ENCODE measurements at places on chromosomes 4 and X.
A peak's percentile ranks its signal among the peaks of the same experiment; 100 is the strongest.

DNA sequence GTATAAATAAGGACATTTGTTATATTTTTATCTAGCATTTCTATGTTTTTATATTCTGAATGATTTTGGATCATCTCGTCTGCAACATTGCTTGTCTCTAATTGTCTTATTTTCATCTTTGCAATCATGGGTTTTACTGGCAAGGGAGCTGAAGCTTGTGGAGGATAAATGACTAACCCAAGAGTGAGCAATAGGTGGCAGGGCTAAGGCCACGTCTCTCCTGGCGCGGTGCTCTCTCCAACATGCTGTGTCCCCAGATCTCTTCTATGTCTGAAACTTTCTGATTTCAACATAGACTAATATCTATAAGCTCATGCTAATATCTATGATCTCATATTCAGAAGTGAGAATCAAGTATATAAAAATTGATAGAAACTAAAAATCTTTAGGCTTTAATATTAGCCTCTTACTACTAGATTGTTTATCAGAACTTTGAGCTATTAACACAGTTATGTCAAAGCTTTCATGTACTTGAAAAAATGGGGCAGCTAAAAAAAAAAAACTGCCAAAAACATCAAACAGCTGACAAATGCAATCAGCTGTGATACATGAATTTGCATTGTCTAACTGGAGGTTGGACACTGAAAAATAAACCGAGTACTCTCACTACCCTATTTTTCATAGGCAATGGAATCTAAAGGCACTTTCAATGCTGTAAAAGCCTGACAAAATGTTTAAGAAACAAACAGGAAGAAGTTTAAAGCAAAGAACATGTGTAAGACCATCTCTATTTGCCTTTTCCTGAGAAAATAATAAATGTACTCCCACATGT is 169.2 kb downstream of the TMA16 start:
- DNase-seq, result no peak

GRCh38 chr4:98113012-98113411 is 30.3 kb downstream of the STPG2 start:
- peak; percentile 2 for DNase-seq

GRCh38 chr4:14151101-14151500 is 523.6 kb upstream of the BOD1L1 start:
- DNase-seq, result no peak

- DNase-seq, result no peak
Measured at GRCh38 chrX:68431836-68432235, 1.5 kb downstream of the OPHN1 start.

DNA sequence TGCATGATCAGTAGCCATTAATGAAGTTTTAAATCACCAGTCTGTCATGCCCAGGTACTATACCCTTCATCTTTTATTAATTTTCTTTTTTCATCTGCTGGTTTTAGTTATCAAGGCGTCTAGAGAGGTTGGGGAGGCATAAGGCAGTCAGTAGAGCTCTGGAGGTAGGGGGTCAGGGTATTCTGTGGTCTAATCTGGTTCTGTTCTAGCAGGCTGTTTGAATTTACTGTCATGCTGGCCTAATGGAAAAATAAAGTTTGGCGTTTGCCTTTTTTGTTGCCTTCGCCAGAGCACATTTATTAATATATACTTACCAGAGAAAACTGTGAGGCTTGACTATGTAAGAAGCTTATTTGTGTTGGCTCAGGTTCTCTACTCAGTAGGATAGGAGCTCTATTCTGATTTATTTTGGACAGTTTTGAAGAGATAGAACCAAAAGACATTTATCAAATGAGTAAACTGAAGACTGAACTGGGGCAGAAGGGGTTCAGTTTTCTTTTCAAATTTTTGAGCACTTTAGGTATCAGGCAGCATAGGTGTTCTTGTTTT is 46.9 kb downstream of the TMEM131L start:
- DNase-seq, result no peak

- DNase-seq, result peak; percentile 93
Measured at GRCh38 chrX:134236626-134237614, at the start of gene CCDC160. CCDC160 (plus strand) TSS chrX:134237182; CDS start chrX:134244801, 7,619 bp downstream.

GRCh38 chrX:13076176-13076961 is 31.9 kb upstream of the FAM9C start:
- DNase-seq, result no peak

- no peak for DNase-seq
Measured at GRCh38 chr4:186684889-186685309, 38.8 kb downstream of the FAT1 start.

DNA sequence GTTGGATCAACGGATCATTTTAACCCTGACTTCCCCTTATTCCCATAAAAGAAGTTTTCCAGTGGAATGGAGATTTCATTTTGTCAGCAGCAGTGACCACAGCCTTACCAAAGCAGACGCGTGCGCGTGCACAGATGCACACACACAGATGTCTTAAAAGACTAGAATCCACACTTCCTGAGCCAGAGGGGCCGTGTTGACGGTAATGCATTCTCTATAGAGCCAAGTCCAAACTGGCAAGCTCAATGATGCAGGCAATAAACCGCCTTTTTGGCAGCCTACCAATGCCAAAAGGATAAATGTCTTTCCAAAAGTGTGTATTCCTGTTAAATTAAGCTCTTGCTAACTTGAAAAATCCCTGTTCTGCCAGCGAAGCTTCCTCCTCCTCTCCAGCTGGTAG is 18.8 kb upstream of the CLDN34 start:
- DNase-seq, result no peak

DNA sequence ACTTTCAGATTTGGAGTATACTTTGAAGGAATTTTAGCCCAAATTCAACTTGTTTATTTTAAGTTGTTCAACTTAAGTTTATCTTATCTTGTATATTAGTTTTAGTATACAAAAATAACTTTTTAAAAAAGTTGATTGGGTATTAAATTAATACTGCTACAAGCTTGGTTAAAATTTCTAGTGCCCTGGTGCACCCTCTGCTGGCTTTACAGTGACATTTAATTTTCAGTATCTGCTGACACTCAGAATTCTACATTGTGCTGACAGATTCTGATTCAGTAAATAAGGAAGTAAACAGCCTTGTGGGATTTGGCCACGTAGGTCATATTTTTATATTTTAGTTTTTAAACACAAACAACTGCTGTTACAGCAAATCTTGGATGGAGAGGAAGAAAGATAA is 2.9 kb downstream of the EDA start:
- DNase-seq, result no peak

- DNase-seq, result no peak
Measured at GRCh38 chr4:145907812-145908211, 30.8 kb downstream of the ZNF827 start.

- no peak for DNase-seq
Measured at GRCh38 chrX:153706799-153707198, 17.4 kb downstream of the BCAP31 start.

GRCh38 chr4:15989424-15989823 is 26.4 kb upstream of the FGFBP2 start:
- no peak for DNase-seq

DNA sequence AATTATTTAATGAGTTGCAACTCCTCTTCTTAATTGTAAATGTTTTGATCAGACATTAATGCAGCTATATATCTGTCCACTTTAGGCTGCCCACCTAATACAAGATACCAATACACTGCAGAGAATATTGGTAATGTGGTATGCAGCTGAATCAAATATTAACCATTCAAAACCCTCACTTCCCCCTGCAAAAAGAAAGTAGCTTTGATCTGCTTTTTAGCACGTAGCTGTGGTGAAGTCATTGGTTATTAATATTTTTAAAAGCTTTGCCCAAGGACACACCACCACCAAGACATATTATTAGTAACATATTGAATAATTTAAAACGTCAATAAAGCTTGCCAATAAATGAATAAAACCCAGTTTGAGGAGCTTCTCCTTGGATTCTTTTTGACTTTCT is 28.6 kb upstream of the CYP2U1 start:
- DNase-seq, result no peak

DNA sequence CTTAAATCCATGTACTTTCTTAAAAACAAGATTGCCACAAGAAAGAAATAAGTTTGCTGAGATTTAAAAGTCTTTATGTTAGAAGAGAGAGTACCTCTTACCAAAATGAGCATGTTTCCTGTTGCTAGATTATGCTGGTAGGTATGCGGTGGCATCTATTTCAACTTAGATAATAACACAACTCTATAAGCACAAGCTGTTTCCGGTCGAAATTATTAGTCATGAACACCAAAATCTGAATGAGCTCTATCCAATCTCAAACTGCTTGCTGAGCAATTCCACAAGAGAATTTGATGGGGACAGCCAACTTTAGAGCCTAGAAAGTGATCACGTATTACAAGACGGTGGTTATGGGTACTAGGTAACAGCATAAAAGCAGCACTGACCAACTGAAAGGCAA is 49.3 kb downstream of the CBR4 start:
- no peak for DNase-seq

DNA sequence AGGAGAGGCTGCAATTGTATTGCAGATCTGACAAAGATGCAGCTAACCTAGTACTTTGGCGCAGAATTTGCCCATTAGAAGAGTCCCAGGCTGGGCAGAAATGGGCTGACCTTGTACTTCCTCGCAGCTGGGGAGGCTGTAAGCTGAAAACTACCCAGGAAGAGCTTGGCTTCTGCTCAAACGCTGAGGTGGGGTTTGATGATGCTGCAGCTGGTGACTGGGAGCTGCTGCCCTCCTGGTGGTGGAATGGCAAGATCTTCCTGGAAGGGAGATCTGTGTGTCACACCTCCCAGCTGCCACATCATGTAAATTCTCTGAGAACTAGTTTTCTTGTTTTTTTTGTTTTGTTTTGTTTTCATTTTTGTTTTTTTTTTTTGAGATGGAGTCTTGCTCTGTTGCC is 17.4 kb downstream of the CCNG2 start:
- no peak for DNase-seq

DNA sequence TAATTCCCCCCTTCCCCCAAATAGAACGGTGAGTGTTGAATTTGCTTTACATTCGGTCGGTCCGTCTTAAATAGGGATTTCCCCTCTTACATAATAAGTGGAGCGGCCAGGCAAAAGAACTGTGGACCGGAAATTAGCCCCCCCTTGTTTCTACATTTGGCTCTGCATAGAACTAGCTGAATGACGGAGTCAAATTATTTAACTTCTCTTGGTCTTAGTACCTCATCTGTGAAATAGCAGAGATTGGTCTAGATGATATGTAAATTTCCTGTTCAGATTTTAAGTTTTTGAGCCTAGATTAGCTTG is 1.3 kb downstream of the SPATA18 start:
- DNase-seq, result peak; percentile 29

DNA sequence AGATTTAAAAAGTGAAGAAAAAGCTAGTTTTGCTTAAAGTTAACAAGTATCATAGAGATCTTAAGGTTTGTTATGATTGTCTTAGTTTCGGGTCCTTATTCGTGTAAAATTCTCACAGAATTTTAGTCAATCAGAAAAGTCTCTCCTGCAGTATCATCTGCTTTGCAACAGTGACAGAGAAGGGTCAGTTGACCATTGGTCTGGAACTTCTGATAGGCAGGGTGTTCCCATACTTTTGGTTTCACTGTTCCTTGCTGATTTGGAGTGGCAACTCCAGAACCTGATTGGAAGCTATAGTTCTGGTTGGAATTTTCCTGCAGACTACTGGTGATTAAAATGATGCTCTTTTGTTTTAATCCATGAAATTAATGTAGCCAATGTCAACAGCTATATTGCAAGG is 1.8 kb downstream of the IL15 start:
- DNase-seq, result no peak

DNA sequence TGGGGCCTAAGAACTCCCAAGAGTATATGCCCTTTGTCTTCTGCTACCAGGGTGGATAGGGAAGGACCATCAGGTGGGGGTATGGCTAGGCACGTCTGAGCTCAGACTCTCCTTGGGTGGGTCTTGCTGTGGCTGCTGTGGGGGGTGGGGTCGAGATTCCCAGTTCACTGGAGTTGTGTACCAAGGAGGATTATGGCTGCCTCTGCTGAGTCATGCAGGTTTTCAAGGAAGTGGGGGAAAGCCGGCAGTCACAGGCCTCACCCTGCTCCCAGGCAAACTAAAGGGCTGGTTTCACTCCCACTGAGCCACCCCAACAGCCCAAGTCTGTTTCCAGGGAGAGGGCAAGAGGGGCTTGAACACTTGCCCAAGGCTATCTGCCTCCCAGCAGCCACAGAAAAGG is 249.7 kb downstream of the NR3C2 start:
- no peak for DNase-seq

DNA sequence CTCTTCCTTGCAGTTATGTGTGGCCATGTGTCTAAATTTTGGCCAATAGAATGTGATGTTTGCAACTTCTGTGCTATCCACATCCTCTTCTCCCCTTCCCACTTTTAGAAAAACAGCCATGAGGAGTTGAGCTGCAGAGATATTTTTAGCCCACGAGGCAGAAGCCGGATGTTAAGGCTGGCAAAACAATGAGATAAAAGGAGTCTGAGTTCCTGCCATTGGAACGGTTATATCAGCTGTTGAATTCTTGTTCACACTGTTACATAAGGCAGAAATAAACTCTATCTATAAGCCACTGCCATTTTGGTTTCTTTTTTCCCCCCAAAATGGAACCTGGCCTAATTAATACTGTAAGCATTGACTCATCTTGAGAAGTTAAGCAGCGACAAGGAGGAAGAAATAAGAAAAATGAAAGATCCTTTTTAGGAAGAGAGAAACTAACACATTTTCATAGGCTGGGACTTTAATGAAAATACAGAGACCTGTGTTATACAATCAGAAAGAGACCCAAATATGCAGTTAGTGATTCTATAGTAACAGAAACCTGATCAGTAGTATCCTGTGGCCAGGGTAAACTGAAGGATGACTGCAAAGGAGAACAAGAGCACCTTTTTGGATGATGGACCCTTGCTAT is 200.5 kb downstream of the INPP4B start:
- DNase-seq, result no peak

DNA sequence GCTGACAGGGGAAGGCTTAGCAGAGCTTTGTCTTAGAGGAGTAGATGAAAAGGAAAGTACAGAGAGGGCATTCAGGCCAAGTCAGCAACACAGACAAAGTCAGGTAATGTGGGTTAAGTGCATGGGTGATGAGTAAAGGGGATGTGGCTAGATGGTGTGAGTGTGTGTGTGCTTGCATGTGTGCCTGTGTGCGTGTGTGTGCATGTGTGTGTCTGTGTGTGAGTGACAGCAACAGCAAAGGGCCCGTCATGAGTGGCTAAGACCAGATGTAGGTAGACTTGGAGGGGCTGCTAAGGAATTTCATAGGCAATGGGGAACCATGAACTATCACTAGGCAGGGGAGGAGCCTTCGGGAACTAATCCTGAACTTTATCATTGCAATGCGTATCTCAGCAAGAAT is 2.2 kb upstream of the GPR78 start:
- peak; percentile 16 for DNase-seq

- peak; percentile 17 for DNase-seq
Measured at GRCh38 chrX:130994671-130995070, 63.5 kb upstream of the ARHGAP36 start.

- DNase-seq, result no peak
Measured at GRCh38 chr4:84495794-84496261, 3.3 kb downstream of the NKX6-1 start.

DNA sequence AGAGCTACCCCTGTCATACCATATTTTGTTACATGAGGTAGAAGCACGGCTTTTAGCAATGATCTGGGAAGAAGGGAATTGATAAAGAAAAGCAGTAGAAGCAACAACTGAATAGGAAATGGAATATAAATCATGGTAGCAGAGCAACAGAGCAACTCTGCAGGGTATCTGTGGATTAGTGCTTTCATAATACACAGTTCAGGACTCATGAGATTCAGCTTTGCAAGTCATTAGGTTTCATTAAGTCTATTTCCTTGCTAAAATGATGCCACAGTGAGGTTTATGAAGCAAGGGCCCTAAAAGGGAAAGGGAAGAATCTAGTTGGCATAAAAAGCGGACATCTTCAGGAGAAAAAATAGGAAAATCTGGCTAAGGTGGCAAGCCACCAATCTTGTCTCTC is 45.6 kb upstream of the GRPR start:
- DNase-seq, result no peak

Data from H7 (cell line).